ENCODE measurements at places on chromosomes 7 and 10.

DNA sequence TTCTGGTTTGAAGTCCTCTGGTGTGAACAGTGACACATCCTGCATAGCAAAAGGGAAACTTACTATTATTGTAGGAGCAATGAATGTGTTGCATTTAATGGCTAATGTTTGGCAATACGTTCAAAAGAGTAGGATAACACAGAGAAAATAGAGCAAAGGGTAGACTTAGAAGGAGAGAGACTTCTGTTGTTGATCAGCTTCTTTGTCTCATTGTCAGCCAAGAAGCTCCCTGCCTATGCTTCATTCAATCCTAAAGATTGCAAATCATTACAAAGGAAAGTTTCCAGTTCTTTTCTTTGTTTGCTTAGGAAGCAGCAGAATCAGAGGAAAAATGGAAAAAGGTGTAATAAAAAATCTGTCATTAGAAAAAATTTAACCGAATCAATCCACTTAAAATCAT, 7.9 kb upstream of the TSPAN13 start:
- no peak for DNase-seq

DNA sequence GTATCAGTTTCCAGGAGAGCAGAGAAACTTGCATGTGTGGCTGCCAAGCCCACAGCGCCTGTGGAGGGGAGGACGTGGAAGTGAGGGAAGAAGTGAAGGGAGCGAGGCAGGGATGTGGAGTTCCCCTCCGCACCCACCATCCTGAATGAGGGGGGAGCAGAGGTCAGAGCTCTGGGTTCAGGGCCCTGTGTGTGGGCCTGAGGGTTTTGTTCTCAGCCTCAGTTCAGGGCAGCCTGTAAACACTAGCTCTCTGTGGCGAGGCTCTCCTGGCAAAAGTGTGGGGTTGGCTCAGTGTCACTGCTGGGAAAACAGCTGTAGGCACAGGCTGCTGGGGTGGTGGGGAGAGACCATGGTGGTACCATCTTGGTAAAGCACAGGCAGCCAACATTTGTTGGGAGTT, 108.4 kb downstream of the C10orf105 start:
- DNase-seq: no peak

DNA sequence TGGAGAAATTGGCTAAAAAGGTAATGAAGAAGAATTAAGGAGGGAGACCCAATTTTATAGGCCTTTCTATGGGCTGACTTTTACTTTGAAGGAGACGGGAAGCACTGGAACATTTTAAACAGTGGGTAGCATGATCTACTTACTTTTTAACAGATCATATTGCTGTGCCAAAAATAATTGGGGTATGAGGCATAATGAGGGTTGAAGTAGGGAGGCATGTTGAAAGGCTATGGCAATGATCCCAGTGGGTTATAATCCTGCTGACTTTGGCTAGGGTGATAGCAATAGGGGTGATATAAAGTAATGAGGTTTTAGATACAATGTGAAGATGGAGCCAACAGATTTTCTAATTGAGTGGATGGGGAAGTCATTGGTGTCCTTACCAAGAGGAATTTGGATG, 73.2 kb downstream of the GPR37 start:
- DNase-seq: no peak

DNA sequence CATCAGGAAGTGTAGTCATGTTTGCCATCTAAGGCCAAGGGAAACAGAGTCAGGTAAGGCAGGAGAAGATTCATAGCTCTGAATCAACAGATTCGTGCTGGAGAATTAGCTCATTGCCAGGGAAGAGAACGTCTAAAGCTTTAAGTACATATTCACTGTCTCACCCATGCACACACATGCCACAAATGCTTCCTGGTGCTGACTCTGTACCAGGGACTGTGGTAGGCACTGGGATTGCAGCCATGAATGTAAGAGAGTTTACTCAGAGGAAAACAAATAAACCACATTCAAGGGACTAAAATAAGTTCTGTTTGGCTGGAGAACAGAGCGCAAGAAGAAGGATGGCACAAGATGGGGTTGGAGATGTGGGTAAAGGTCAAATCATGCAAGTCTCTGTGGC, 89.8 kb upstream of the HPS1 start:
- no peak for DNase-seq

GRCh38 chr10:72260976-72261783, 12.5 kb upstream of the DDIT4 start:
- no peak for DNase-seq

Measured in activated T-helper 1 cell treated with Interleukin-2 at 50 U/mL for 16 hours (primary cell).